Activated T-helper 1 cell treated with anti-CD3 and anti-CD28 coated beads, Interleukin-2, amount 50 U/mL, for 16 hours (primary cell): ENCODE measurements at places on chromosomes 7 and 10.

DNA sequence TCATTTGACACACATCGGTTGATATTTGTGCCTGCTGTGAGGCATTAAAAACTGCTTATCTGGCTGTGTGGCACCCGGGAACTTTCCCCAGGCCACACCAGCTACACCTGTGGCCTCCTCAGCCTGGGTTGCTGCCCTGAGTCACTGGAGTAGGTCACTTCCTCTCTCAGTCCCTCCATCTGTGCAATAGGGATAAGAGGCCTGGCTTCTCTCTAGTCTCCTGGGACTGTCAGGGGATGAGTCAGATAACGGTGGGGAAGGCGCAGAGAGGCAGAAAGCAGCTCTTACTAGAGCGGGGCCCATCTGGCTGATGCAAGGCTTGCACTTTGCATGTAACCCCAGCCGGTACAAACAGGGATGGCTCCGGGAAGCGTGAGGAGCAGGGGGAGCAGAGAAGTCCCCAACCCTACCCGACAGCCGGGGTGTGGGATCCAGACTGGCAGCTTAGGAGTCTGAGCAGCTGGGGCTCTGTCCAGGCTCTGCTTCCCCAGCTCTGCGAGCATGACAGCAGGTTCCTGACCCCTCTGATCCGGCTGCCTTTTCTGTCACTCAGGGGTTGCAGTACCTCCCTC lies 34.0 kb downstream of the DNAJB12 start:
- DNase-seq = no peak

DNA sequence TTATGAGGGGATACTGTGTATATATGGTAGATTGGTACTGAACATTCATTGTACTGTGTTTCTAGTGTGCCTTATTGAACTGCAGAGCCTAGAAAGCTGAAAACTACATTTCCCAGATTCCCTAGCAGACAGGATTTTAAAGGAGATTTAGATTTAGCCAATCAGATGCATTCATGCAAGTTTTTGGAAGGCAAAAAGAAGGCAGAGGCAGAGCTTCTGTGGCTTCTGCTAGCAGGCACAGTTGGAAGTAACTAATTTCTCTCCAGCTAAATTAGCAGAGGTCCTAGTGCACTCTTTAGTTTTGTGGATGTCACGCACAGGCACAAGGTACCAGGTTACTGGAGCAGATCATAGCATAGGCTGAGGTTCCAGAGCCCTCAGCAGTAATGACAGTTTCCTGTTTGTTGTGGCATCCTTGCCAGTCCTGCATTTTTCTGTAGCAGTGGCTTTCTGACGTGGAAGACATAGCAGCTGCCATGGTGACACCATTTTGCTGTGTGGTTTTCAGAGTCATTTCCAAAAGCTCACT lies 83.7 kb upstream of the CCDC71L start:
- no peak for DNase-seq

DNA sequence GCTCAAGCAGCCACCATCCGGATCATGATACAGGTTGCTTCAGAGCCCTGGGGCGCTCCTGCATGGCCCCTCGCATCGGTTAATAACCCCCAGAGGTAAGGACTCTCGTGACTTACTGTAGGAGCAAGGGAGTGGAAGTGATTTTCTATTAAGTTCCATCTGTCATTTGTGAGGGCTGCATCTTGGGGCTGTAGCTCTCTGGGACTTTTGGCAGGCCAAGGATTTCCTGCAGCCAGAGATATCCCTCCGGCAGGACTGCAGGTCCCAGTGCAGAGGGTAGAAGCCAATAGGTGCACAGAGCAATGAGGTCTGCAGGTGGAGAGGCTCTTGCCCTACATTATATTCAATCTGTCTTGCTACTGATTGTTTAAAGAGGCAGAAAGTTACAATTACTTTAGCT lies 356.8 kb upstream of the ADARB2 start:
- DNase-seq = no peak

GRCh38 chr10:102379383-102379782 lies 16.1 kb upstream of the NFKB2 start:
- no peak for DNase-seq

DNA sequence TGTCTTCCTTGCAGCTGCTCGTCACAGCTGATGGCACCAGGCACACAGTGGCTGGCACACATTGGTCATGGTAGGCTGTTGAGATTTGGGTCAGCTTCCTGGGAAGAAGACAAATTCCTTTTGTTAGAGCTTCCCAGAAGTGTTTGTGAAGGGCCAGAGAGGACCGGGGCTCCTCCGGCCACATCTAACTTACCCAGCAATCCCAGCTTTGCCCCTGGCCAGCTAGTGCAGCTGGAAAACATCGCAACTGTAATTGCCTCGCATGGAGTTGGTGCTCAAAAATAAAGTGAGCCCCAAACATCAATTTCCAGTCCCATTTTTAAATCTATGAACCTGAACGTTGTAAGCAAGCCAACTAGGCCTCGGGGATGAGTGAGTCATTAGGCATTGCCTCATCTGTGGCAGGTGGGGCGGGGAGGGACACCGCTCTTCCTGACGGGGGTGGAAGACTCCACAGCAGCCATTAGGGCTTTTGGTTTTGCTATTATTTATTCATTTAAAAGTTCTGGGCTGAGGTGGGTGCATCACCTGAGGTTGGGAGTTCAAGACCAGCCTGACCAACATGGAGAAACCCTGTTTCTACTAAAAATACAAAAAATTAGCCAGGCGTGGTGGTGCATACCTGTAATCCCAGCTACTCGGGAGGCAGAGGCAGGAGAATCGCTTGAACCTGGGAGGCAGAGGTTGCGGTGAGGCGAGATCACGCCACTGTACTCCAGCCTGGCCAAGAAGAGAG lies 12.4 kb downstream of the CPA5 start:
- DNase-seq = no peak

DNA sequence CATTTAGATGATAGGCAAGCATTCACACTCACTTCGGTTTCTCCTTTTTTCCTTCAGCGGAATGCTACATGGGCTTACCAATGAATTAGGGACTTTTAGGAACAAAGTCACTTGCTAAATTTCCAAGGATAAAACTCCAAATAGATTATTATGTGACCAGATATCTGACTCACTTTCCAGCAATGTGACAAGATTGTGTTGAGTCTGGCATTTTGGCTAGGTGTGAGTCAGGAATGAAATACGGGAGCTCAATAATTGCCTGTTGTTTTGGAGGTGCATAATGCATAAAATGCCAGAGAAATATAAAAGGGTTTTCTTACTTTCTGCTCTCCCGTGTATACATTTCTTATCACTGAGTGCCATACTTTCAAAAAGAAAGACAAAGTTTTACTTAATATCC lies 721.1 kb downstream of the KCNMA1 start:
- no peak for DNase-seq

DNA sequence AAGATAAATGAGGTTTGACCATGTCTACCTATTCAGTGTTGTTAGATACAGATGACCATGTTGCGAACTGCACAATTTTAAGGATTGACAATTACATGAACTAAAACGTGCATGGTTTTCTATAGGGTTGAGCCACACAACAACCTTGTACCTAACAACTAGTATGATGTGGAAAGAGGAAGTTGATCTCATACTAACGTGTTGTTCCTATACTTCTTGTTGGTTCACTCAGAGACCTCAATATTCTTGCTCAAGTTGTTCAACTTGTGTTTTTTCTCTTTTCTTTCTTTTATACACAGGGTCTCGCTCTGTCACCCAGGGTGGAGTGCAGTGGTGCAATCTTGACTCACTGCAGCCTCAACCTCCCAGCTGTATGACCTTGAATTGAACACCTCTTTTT lies 6.1 kb upstream of the KEL start:
- DNase-seq = no peak

DNA sequence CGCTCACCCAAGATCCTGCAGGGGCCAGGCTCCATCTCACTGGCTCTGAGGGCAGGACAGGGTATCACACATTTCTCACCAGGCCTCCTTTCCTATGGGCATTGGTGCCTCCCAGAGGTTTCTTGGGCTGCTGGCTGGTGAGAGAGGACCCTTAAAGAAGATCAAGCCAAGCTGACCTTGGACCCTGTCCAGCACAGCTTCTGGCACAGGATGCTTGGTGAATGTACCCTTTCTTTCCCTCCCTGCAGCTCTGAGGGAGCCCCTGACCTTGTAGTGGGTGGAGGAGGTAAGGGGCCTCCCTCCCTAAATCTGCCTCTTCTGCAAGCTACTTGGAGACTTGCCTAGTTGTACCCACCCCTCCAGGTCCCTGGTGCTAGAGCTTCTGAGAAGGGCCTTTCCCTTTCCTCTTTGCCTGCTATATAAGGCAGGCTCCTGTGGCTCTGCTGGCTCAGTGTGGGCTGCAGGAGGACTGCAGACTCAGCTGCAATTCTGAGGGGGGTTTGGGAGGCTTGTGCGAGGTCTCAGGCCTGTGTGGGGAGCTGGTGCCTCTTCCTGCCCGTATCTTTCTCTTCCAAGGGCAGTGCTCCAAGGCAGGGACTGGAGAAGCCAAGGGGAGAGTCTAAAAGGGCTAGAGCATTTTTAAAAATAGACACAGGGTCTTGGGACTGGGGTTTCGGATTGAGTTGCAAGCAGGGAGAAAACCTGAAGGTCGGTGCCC lies 11.7 kb upstream of the TRIM8 start:
- DNase-seq = no peak

GRCh38 chr10:61902445-61903220 lies 1.1 kb downstream of the ARID5B start:
- no peak for DNase-seq

DNA sequence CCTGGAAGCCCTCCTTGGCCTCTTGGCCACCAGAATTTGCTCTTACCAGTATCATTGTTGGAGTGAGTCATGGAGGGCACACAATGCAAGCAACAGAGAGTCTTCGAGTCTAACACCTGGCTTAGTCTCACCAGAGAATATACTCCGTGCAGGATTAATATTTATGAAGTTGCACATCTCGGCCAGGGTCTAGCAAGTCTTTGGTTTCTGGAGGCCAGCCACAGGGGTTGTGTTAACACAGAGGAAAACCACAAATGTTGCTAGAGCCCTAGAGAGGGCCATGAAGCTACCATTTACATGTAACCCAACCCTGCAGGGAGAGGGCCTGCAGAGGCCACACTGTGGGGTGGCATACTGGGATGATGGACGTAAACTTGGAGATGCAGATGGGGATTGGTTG lies 71.8 kb downstream of the MTPN start:
- DNase-seq = no peak

- no peak for DNase-seq
Measured at GRCh38 chr7:56199639-56200038, 83.4 kb upstream of the NUPR2 start.

DNA sequence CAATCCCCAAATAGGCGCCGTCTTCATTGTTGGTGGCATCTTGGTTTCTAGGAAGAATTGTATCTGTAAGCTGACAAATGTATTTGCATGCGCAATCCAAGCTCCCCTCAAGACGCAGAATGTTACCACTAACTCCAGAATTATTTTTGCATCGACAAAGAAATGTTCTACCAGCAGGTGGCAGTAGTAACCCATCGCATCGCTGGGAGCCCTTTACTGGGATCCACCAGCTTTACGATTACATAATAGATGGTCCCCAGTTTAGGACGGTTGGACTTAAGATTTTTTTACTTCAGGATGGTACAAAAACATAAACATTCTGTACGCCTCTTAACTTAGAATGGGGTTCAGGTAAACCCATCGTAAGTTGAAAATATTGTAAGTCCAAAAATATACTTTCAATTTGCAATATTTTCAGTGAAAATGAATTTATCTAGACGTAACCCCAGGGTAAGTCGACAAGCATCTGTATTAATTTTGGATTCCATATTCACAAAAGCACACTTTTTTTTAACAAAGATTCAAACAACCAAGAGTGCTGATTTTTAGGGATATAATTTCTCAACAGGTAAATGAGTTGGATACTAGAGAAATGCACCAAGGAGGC lies 114.0 kb upstream of the COBL start:
- DNase-seq = no peak

- no peak for DNase-seq
Measured at GRCh38 chr7:89072081-89072480, 276.5 kb upstream of the TEX47 start.
